ENCODE measurements at places on chromosomes 5 and 9.
A peak's percentile ranks its signal among the peaks of the same experiment; 100 is the strongest.

DNA sequence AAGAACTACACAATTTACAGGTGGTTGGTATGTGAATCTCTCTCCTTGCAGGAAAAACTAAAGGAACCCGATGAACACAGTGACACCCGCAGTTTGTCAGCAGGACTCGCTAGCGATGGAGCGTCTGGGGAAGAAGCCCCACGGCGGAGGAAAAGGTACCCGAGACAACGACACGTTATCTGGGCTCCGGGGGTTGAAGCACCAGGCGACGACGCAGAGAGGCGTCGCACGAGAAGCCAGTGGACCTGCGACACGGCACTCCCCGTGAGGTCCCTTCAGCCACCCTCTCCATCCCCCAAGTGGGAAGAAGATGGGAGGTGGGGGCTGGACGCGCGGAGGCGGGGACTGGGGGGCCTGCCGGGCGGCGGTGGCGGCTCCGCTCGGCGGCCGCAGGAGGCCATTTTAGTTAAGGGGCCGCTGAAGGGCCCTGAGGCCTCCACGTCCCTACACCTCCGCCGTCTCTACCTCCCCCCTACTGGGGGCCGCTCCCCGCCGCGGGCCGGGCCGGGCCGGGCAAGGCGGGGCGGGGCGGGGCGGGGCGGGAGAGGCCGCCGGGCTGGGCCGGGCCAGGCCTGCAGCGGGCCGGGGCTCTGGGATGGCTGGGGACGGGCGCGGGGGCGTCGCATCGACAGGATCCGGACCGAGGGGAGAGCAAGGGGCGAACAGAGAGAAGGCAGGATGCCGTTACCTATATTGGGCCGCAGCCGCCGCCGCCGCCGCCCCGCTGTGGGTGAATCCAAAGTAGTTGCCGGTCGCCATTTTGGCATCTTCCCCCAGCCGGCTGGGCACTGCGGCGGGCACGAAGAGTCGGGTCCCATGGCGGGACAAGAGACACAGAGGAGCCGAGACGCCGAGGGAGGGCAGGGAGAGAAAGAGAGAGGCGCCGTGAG lies 754 bp downstream of the ZFR start:
- DNase-seq: peak; percentile 26

- no peak for DNase-seq
Observed at GRCh38 chr5:148793261-148793660, 33.1 kb upstream of the ADRB2 start.

DNA sequence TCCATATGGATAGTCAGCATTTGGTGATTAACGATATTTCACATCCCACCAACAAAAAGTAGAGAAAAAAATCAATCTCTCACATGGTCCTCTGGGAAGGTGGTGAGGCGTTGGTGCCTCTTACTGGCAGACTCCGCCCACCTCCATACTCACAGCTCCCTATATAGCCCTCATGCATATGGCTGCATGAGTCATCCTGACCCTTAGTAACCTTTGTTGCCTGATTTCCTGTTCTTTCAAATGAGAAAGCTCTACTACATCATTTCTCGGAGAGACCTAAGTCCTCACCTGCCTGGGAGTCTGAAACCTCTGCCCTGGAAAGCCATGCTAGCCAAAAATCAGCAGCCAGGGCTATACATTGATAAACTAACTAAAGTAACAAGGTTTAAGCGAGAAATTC lies 33.3 kb upstream of the ABCA1 start:
- peak; percentile 86 for DNase-seq

GRCh38 chr5:103057208-103058130 lies 62.5 kb downstream of the GIN1 start:
- no peak for DNase-seq

DNA sequence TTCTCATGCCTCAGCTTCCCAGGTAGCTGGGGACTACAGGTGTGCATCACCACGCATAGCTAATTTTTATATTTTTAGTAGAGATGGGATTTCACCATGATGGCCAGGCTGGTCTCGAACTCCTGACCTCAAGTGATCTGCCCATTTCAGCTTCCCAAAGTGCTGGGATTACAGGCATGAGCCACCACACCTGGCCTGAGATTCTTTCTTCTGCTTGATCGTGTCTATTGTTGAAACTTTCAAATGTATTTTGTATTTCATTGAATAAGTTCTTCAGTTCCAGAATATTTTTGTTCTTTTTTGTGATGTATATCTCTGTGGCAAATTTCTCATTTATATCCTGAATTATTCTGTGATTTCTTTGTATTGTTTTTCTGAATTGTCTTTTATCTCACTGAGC lies 1063.3 kb upstream of the WWC1 start:
- no peak for DNase-seq

DNA sequence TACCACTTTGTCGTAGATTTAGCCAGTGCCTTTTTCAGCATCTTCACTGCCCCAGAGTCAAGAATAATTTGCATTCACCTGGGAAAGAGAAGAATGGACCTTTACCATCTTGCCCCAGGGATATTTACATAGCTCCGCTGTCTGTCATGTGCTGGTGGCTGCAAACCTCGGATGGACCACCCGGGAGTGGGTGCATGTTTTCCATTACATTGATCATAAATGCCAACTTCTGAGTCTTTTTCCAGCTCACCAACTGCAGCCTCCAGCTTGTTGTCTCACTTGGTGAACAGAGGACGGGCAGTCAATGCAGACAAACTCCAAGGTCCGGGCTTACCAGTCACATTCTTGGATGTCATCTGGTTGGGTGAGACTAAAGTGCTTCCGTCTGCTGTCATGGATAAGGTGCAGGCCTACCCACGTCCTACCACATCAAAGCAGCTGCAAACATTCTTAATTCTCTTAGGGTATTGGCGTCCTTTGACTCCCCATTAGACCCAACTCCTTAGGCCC lies 155.8 kb upstream of the APC start:
- no peak for DNase-seq

DNA sequence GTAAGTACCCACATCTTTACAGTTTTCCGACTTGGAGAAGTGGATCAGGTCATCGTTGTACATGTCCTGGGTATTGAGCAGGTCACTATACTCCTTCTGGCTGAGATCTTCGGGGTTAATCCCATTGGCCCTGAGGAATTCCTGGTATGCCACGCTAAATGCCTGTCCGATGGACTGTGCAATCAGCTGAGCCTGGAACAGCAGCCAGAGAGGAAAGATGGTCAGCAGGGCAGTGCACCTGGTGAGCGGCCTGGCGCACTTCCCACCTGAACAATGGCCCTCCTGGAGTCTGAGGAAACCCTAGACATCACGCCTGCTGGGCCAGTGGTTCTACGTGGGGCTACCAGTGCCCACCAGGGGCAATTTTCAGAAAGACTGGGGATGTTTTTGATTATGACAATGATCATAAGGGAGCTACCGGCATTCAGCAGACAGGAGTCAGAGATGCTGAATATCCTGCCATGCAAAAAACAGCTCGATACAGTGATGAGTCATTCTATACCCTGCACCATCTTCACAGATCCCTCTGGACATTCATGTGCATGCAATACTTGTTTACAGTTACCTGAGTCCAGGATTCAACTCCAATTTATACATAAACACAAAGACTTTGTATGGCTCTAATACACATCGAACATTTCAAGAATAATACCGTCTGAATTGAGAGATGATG lies 127.2 kb downstream of the ENTREP1 start:
- no peak for DNase-seq

GRCh38 chr9:106784076-106784475 lies 78.9 kb upstream of the ZNF462 start:
- DNase-seq: no peak

DNA sequence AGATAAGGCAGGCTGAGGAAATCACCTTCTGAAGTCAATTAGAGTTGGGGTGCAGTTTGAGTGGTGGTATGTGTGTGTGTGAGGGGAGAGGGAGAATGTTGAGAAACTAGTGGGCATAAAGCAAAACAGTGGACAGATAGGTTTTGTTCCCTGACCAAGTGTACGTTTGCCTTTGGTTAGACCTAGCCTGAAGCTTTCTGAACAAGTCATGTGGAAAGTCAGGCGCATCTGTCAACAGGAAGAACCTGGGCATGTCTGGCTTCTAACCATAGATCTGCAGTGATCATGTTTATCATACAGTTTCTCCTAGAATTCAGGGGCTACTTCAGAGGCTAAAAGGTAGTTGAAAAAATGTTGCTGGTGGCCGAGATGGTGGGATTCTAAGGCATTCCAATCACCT lies 143.2 kb upstream of the PCA3 start:
- no peak for DNase-seq

DNA sequence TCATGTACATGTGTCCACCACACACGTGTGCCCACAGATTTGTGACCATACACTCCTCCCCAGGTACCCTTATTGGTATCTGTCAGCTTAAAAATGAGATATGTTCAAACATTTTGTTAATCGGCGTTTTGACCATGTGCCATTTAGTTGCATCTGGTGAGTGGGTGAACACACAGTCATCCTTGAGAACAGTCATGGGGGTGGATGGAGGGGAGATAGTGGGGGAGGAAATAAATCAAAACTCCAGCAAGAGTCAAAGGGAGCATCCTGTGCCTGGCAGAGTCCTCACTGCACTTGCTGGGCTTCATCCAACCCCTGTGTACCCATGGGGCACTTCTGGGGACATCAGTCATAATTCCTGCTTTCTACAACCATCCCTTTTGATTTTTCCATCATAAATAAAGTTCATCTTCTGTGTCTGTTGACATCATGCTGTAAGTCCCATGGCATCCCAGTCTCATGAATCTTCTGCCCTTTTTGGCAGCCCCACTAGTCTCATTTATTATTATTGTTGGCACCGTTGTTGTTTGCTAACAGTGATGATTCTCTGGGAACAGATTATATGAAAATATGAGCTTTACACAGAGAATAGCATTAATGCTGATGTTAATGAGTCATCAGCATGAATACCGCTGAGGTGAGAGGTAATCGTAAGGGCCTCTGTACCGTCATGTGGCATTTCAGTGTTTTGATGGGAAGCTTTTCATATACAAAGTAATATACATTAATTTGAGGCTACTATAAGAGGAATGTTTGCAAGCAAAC lies 24.4 kb upstream of the CLK4 start:
- no peak for DNase-seq

GRCh38 chr9:32468740-32469139 lies 57.3 kb downstream of the RIGI start:
- DNase-seq: no peak

DNA sequence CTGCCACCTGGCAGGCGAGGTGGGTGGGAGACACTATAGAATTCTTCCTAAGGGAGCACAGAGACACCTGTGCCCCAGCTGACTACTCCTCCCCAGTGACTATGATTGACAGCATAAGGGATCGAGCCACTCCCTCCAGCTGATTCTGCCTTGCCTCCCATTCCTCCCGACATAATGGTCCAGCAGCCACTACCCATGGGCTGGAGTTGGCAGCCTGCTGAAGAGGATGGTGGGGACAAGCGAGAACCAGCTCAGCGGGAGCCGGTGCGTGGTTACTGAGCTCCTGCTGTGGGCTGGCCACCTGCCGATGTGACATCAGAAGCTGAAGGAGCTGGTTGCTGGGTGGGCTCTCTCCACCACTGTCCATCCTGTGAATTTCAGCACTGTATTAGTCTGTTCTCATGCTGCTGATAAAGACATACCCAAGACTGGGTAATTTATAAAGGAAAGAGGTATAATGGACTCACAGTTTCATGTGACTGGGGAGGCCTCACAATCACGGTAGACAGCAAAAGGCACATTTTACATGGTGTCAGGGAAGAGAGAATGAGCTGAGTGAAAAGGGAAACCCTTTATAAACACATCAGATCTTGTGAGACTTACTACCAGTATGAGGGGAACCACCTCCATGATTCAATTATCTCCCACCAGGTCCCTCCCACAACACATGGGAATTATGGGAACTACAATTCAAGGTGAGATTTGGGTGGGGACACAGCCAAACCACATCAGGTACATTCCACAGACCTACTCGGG lies 12.1 kb upstream of the NCS1 start:
- no peak for DNase-seq

- DNase-seq: peak; percentile 6
Observed at GRCh38 chr9:15231788-15232635, 75.0 kb downstream of the TTC39B start.

DNA sequence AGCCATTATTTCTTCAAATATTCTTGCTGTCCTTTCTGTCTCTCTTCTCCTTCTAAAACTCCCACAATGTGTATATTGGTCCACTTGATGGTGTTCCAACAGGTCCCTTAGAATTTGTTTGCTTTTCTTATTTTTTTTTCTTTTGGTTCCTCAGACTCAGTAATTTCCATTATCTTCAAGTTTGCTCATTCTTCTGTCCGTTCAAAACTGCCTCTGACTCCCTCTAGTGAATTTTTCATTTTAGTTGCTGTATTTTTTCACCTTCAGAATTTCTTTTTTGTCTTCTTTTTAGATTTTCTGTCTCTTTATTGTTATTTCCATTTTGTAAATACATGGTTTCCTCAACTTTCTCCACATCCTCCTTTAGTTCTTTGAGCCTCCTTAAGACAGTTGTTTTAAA lies 6.4 kb upstream of the SRP19 start:
- DNase-seq: no peak

DNA sequence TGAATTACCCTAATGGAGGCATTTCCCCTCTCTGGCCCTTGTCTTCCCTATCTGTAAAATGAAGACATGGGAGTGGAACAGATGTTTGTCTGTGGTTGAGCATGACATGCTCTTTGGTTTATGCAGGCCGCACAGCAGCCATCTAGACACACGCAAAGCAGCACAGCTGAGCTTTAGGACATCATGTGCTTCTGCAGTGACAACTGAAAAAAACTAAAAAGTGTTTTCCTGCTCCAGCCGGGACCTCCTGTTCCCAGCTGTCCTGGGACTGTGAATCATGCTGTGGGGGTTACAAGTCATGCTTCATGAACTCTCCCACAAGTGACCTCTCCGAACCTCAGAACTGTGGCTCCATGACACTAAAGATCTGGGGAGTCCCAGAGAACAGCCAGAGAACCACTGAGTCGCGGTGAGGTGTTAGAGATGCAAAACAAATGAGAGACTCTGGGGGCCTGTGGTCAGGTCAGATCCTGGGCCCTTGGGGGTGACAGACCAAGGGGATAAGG lies 1.7 kb downstream of the SMIM3 start:
- DNase-seq: no peak

DNA sequence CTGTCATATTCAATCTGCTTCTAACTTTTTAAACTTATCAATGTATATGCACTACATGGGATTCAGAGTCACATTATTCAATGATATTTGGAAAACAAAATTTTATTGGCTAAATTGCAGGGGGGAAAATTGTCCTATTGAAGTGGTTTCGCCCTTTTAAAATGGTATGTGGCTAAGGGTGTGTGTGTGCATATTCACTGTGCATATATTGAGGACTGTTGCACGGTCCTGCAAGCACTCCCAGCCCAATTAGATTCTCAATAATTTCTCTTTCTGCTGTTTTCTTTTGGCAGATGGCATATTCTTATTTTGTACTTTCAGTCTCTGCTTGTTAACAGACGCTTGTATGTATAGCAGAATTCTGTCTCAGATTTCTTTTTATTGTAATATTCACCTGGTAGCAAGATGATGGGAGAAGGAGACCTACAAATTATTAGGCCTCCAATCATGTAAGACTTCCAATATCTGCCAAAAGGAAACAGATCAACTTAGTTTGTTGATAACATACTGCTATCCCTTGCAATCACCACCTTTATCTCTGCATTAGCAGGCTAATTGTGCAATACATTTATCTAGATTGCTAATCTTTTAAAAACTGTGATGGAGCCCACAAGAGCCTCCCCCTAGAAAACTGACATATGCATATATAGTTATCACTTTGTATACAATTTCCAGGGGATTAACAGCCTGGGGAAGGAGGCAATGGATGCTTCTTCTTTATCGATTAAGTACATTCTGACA lies 411.5 kb downstream of the PLK2 start:
- no peak for DNase-seq

- no peak for DNase-seq
Observed at GRCh38 chr9:98998441-98999151, 54.9 kb downstream of the COL15A1 start.

GRCh38 chr9:13994240-13994639 lies 319.7 kb downstream of the NFIB start:
- DNase-seq: no peak

All from MM.1S (cell line).